ENCODE measurements at places on chromosomes 6 and 20. TPM values are rescaled to one million over a fixed set of nuclear protein-coding genes. Genes with fewer than 3 reads are reported as not detected.

- peaks cover 10% of the 10 kb centered on the region for H3K36me3 ChIP-seq
- no peak overlapping the region for H3K27ac ChIP-seq
- no peak overlapping the region for H3K4me3 ChIP-seq
- H3K27me3 ChIP-seq: no peaks in the 10 kb centered on the region
Measured at GRCh38 chr20:34566978-34567891, 8.7 kb downstream of the MAP1LC3A start.

GRCh38 chr20:52131048-52131643 lies 60.4 kb downstream of the ZFP64 start:
- H3K4me1 ChIP-seq: no peaks in the 10 kb centered on the region
- no peak for DNase-seq
- H3K27ac ChIP-seq: no peak overlapping the region
- H3K36me3 ChIP-seq: no peaks in the 10 kb centered on the region
- H3K27me3 ChIP-seq: no peaks in the 10 kb centered on the region

DNA sequence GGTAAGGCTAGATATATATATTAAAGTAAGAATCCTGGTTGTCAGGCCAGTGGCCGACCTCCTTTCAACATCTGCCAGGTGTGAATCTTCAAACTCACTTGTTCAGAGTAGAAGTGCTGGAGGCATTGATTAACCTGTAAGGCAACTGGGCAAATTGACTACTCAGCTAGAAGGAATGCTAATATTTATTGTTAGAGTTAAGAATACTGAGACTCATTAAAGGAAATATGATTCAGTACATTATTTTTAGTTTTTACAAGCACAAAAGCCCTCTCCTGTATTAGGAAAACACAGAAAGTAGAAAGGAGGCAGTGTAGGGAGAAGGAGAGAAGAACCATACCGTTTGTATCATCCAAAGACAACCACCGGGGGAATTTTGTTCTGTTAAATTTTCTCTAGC lies 53.5 kb downstream of the RIPOR2 start:
- no peaks in the 10 kb centered on the region for H3K36me3 ChIP-seq
- no peak overlapping the region for H3K4me3 ChIP-seq
- H3K27me3 ChIP-seq: no peaks in the 10 kb centered on the region
- no peak for DNase-seq
- no peaks in the 10 kb centered on the region for H3K4me1 ChIP-seq

DNA sequence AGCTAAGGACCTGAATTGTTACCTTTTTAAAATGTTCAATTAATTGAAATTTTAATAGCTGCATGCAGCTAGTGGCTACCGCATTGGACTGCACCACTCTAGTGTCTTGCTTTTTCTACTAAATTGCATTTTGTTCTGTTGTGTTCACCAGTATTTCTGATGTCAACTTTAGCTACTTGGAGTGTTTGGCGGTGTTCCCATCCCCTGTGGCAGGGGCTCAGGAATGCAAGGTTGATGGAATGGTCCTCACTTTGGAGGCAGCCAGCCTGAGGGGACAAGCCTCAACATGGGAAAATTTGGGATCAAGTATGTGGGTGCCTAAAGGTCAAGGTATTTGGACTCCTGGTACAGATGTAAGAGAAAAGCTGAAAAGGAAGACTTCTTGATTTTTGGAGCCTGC lies 230.1 kb upstream of the PRND start:
- no peaks in the 10 kb centered on the region for H3K36me3 ChIP-seq
- H3K27me3 ChIP-seq: no peaks in the 10 kb centered on the region
- no peak overlapping the region for H3K4me3 ChIP-seq
- no peak overlapping the region for H3K27ac ChIP-seq

GRCh38 chr6:4805553-4806336 lies 29.5 kb downstream of the CDYL start:
- DNase-seq: no peak
- H3K4me3 ChIP-seq: no peak overlapping the region
- no peaks in the 10 kb centered on the region for H3K27me3 ChIP-seq
- no peak overlapping the region for H3K27ac ChIP-seq
- H3K4me1 ChIP-seq: no peaks in the 10 kb centered on the region

- H3K27me3 ChIP-seq: no peaks in the 10 kb centered on the region
- H3K27ac ChIP-seq: no peak overlapping the region
Measured at GRCh38 chr6:33927616-33928015, 123.8 kb upstream of the MLN start.

- H3K27ac ChIP-seq: no peak overlapping the region
- H3K27me3 ChIP-seq: no peaks in the 10 kb centered on the region
- H3K36me3 ChIP-seq: no peaks in the 10 kb centered on the region
- H3K4me3 ChIP-seq: no peak overlapping the region
- DNase-seq: no peak
Measured at GRCh38 chr20:60752741-60753420, 499.2 kb upstream of the CDH4 start.

DNA sequence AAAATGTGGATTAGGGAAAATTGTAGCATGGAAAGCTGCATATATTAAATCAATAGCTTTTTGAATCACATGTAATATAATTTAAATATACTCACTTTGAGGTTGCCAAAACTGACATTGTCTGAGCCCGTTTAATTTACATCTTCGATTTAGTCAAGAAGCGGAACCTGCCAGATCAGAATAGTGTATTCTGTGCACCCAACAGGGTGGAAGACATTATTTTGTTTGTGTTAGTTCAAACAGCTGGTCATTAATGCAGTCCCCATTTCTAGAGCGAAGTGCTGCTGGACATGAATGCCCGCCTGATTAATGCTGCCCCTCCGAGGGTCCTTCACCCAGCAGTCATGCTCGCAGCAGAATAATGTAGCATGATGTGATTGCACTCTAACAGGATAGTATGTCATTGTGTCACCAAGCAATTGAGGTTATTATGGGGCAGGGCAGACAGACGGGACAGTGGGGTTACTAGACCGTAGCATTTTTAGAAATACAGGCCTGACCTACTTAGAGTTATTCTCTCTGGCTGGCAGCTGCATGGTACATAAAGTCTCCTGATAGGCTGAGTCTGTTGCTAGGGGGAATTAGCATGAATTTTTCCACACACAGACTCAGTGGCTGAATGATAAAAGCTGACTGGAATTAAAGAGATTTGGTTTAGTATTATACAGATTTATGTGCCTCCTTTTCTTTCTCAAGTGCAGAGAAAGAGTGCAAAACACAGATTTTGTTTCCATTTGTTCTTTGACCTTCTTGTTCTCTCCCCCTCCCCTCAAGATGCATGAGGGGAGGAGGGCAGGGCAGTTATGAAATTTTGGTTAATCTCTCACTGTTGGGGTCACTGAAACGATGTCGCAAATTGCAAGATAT lies 147.1 kb downstream of the PRL start:
- peaks cover 6% of the 10 kb centered on the region for H3K4me1 ChIP-seq
- no peak for DNase-seq

GRCh38 chr6:34858681-34859080 lies 29.2 kb downstream of the TAF11 start:
- no peaks in the 10 kb centered on the region for H3K27me3 ChIP-seq
- peaks cover 57% of the 10 kb centered on the region for H3K36me3 ChIP-seq
- no peak overlapping the region for H3K4me3 ChIP-seq
- no peak for DNase-seq

- DNase-seq: no peak
- H3K4me3 ChIP-seq: peak overlapping the region; percentile 70
- peaks cover 14% of the 10 kb centered on the region for H3K4me1 ChIP-seq
- peaks cover 6% of the 10 kb centered on the region for H3K36me3 ChIP-seq
- peak overlapping the region; percentile 70 for H3K27ac ChIP-seq
Measured at GRCh38 chr20:63968928-63969760, 586 bp downstream of the ZNF512B start.

GRCh38 chr20:41085606-41086005 lies 51.7 kb upstream of the PLCG1 start:
- H3K27ac ChIP-seq: no peak overlapping the region
- DNase-seq: no peak
- no peaks in the 10 kb centered on the region for H3K4me1 ChIP-seq
- H3K4me3 ChIP-seq: no peak overlapping the region

GRCh38 chr6:80304014-80304413 lies 197.5 kb downstream of the BCKDHB start:
- no peak overlapping the region for H3K4me3 ChIP-seq
- H3K27me3 ChIP-seq: no peaks in the 10 kb centered on the region
- H3K36me3 ChIP-seq: no peaks in the 10 kb centered on the region
- H3K27ac ChIP-seq: no peak overlapping the region

DNA sequence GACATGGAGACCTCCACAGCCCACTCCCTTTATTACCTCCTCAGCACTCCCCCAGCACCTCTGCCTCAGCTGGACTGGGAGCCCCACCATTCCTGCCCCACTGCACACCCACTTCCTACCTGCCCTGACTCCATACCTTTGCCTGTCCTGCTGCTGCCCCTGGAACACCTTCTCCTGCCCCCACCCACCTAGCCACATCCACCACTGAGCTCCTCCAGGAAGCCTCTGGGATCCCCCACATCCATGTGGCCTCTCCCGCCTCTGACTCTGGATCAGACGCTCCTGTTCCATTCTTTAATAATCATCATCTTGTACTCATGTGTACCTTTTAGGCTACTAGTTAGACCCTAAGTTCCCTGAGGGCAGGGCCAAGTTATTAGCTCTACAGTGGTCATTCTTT lies 2.2 kb upstream of the SDCBP2 start:
- H3K27ac ChIP-seq: peak overlapping the region; percentile 99
- no peak for DNase-seq
- no peaks in the 10 kb centered on the region for H3K27me3 ChIP-seq
- H3K4me1 ChIP-seq: peaks cover 23% of the 10 kb centered on the region
- no peak overlapping the region for H3K4me3 ChIP-seq

GRCh38 chr6:164916087-164916486 lies 393.3 kb downstream of the C6orf118 start:
- H3K4me1 ChIP-seq: no peaks in the 10 kb centered on the region
- no peaks in the 10 kb centered on the region for H3K36me3 ChIP-seq
- no peak for DNase-seq
- no peak overlapping the region for H3K27ac ChIP-seq

DNA sequence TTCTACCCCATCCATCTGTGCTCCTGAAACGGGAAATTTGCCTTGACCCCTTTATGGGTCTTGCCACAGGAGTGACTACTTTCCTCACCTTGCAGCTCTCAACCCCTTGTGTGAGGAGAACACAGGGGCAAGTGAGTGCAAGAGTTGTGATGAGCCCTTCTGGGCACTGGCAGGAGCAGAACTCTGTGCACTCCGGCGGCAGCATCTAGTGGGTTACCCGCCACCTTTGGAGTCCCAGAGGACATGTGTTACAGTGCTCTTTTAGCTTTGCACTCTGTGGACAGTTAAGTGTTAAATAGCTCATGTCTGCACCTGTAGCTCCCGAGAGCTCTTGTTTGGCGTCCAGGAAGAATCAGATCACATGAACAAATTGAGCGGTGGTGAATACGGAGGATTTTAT lies 940.2 kb downstream of the GRIK2 start:
- H3K27ac ChIP-seq: no peak overlapping the region
- H3K4me3 ChIP-seq: no peak overlapping the region
- H3K4me1 ChIP-seq: no peaks in the 10 kb centered on the region
- no peak for DNase-seq
- H3K27me3 ChIP-seq: no peaks in the 10 kb centered on the region
- no peaks in the 10 kb centered on the region for H3K36me3 ChIP-seq

DNA sequence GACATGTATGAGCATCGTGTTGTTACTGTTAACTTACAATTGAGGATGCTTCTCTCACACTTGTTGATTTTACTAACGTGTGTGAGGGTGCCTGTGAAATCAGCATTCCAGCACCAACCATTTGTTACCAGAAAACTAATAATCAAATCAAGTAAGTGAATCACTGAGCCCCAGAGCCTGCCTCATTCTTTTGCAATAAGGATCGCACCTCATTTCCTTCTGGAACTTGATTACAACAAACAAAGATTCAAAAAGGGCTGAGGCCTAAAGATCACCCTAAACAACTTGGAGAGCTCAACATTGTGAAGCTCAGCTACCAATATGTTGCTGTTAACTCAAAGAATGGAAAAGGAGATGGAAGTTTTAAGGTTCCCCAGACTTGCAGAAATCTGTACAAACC lies 274.7 kb downstream of the TFAP2A start:
- H3K27me3 ChIP-seq: no peaks in the 10 kb centered on the region
- H3K4me1 ChIP-seq: no peaks in the 10 kb centered on the region
- DNase-seq: no peak
- H3K36me3 ChIP-seq: no peaks in the 10 kb centered on the region

DNA sequence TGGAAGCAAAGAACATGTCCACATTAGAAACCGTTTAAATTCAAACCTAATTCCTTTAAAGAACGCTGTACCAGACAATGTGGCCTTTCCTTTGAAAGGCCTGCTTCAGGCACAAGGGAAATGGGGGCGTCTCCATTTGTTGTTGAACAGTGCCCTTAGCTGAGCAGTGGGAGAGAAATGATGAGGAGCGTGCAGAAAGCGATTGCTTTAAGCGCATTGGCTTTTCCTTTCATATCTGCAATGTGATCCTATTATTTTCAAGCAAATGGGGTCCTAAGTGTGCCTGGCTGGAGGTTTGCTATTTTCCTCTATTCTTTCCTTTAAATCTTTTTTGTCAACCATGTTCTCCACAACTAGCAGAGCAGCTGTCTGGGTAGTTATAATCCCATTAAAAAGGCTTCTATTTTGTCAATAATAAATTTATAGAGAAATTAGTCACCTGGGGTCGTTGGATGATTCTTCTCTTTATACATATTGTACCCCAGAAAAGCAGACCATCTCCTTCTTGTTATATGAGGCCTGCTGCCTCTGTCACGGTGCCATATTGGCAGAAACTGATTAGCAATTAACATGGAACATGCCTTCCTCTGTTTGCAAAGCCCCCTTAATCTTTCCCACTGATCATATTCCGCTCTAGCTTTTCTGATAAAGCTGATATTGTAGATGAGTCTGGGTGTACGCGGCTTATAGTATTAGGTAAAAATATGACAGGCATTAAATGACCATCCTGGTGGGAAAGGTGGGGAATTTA lies 151.1 kb upstream of the JAG1 start:
- no peaks in the 10 kb centered on the region for H3K27me3 ChIP-seq
- H3K36me3 ChIP-seq: no peaks in the 10 kb centered on the region
- no peak overlapping the region for H3K4me3 ChIP-seq
- H3K4me1 ChIP-seq: no peaks in the 10 kb centered on the region

DNA sequence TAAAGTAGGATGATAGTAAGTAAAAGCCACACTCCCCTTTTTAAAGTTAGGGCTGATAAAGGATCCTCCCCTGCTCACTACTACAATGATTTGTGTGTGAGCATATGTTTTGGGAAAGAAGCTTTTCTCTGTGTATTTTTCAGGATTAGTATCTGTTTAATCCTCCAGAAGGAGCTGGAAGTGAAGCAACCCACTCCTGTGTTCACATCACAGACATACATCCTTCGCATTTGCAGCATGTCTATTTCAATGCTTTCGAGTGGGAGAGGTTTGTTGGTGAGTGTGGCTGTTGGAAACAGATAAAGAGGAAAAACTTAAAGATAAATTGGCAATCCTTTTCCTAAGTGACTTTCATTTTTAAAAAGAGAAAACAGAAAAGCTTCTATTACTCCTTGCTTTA lies 31.6 kb upstream of the RGS17 start:
- H3K4me3 ChIP-seq: no peak overlapping the region
- no peaks in the 10 kb centered on the region for H3K27me3 ChIP-seq
- H3K4me1 ChIP-seq: no peaks in the 10 kb centered on the region

EBF4 gene
- 19.2 TPM for total RNA-seq

CDH26 gene
- not detected for total RNA-seq

FUT9 gene
- total RNA-seq: not detected

PROKR2 gene
- total RNA-seq: not detected

GABRR1 gene
- not detected for total RNA-seq

CD93 gene
- 206 TPM for total RNA-seq

TCP11 gene
- total RNA-seq: 0.43 TPM

DZANK1 gene
- 1.3 TPM for total RNA-seq
